ENCODE measurements at places on chromosomes 1 and 21.

- no peak for DNase-seq
Measured at GRCh38 chr1:35797380-35797779, 10.4 kb upstream of the AGO4 start.

DNA sequence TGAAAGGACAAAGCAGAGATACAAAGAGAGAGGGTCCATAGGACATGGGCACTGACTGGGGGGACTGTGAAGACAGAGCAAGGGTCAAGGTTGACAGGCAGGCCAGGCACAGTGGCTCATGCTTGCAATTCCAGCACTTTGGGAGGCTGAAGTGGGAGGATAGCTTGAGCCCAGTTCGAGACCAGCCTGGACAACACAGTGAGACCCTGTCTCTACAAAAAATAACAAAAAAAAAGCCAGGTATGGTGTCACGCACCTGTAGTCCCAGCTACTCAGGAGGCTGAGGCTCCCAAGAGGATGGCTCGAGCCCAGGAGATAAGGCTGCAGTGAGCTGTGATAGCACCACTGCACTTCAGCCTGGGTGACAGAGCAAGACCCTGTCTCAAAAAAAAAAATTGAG is 4.4 kb downstream of the CASP9 start:
- DNase-seq, result no peak

DNA sequence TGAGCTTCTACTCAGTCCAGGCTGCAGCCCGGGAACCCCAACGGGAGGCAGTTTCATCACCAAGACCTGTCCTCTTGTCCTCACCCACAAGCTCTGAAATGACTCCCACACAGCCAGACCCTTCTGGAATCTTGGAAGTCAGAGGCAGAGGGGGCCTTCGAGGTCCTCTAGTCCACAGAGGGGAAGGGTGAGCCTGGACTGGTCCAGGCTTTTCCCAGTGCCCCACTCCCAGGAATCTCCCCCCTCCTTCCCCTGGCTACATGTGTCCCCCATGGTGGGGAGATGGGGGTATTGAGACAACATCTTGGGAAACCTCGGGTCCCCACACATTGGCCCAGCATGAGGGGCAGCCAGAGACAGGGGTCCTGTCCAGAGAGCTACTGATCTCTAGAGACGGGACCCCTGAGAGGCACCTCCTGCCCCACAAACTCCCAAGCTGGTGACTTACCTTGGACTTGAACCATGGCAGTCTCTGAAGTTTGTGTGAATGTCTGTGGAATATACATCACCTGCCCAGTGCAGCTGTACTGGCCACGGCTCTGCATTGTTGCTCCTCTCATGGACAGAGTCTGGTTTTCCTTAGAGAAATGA is 19.4 kb upstream of the SLAMF9 start:
- no peak for DNase-seq

DNA sequence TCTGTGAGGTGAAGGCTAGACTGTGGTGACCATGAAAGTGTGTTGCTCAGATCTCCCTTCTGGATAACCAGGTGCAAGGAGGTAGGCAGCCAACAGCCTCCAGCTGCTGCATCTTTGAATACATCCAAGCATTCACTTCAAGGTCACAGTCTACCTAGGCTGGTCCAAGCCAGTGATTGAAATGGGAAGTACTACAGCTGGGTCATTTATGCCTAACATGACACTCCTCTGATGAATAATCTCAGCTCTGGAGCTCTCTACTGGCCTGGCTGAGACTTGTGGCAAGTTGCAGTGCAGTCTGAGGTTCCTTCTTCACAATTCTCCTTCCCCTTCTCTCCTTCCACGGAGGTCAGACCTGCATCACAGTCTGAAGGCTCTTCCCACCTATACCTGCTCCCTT is 35.0 kb upstream of the ARHGAP29 start:
- DNase-seq, result no peak

DNA sequence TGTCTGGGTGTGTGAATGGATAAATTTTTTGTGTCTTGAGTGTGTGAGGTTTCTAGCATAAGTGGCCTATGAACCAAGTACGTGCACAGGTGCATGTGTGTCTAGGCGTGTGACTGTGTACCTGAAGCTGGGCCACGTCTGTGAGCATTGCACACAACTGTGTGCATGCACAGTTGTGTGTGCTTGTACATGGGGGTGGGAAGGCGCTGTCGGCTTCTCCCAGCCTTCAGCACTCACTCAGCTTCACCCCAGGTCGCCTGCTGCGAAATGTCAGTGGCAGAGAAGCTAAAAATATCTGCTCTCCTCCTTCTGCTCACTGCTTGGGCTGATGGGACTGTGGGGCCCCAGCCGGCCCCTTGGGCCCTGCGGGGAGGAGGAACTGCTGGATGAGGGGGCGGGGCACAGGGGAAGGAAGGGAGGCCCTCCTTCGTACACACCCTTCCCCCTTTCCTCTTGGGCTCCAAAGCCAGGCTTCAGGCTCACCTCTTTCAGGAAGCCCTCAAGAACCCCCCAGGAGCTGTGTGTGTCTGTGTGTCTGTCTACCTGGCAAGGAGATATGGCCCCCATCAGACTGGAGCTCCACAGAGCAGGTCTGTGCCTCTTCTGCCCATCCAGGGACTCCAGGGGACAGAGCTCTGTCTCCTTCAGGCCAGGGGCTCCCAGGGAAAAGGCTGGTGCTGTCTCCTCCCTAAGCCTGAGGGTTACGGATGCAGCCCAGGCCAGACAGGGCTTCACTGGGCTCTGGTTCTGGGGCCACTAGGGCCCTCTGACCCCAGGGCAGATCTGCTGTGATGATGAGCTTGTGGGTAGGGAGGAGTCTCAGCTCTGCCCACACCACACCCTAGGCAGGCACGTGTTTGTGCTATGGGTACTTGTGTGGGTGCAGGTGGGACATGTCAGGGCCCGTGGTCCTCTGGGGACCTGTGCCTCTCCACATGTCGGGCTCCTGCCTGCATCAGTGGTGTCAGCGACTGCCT is 35.6 kb upstream of the WASF2 start:
- no peak for DNase-seq

- no peak for DNase-seq
Measured at GRCh38 chr1:59193443-59194093, 103.3 kb upstream of the FGGY start.

DNA sequence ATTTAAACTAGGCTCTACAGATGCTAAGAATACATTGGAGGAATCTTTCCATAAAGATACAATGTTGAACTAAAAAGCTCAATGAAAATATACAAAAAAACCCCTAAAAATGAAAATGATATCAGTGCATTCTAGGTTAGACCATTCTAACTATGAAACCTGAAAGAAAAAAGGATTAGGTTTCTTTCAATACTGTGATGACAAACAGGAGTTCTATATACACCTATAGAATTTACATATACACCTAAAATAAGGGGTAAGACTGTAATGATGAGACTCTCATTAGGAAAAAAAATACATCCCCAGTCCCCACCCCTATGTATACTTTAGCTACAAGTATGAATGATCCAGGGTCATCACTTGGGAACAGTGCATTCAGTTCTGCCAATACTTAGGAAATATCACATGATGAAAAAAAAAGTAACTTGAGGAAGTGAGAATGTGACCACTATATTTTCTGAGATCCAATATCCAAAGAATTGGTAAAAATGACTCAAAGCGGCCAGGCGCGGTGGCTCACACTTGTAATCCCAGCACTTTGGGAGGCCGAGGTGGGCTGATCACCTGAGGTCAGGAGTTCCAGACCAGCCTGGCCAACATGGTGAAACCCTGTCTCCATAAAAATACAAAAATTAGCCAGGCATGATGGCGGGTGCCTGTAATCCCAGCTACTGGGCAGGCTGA is 26.3 kb downstream of the SELENOF start:
- no peak for DNase-seq
